ENCODE measurements at places on chromosomes 13 and 19. TPM values are rescaled to one million over a fixed set of nuclear protein-coding genes. Genes with fewer than 3 reads are reported as not detected.

ZNF829 gene
- total RNA-seq: 7.4 TPM

NUFIP1 gene
- total RNA-seq: 8.0 TPM

NOSIP gene
- total RNA-seq: 72.7 TPM

GNG7 gene
- total RNA-seq: 1.3 TPM

PSG6 gene
- not detected for total RNA-seq

SLC7A10 gene
- not detected for total RNA-seq

ZNF541 gene
- 0.96 TPM for total RNA-seq

FFAR3 gene
- total RNA-seq: 6.6 TPM

GRK1 gene
- total RNA-seq: not detected

MAP4K1 gene
- 262 TPM for total RNA-seq

ZFR2 gene
- not detected for total RNA-seq

DNA sequence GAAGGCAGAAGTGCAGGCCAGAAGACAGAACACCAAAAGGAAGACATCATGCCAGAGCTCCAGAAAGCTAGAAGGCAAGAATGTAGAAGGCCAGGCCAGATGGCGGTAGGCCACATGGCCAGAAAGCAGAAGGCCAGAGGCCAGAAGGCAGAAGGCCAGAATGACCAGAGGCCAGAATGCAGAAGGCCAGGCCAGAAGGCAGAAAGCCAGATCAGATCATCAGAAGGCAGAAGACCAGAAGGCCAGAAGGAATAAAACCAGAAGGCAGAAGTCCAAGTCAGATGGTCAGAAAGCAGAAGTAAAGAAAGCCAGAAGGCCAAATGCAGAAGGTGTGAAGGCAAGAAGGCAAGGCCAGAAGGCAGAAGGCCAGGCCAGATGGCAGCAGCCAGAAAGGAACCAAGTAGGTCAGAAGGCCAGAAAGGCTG, 185.0 kb downstream of the TUBA3C start:
- no peak for DNase-seq

DNA sequence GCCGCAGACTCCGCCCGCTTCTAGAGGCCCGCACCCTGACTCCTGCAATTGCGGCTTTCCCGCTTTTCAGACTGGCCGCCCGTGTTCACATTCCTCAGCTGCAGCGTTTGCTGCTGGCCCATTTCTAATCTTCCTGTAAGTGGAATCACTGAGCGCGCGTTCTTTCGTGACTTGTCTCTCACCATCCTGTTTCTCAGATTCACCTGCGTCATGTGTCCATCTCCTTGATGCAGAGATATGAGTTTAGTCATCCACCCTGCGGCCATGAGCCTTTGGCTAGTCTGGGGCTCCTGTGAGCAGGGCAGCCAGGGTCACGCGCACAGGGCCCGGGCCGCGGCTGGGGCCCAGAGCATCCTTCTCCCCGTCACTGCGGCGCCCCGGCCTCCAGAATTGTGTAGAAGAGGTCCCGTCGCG, 110.0 kb downstream of the CRYL1 start:
- DNase-seq: no peak

- DNase-seq: peak; percentile 79
Measured at GRCh38 chr19:48469289-48469881, at the start of gene CYTH2. CYTH2 (plus strand) TSS chr19:48469369; CDS start chr19:48469508, 139 bp downstream.

- no peak for DNase-seq
Measured at GRCh38 chr13:82698941-82699340, 1183.3 kb downstream of the SLITRK1 start.

DNA sequence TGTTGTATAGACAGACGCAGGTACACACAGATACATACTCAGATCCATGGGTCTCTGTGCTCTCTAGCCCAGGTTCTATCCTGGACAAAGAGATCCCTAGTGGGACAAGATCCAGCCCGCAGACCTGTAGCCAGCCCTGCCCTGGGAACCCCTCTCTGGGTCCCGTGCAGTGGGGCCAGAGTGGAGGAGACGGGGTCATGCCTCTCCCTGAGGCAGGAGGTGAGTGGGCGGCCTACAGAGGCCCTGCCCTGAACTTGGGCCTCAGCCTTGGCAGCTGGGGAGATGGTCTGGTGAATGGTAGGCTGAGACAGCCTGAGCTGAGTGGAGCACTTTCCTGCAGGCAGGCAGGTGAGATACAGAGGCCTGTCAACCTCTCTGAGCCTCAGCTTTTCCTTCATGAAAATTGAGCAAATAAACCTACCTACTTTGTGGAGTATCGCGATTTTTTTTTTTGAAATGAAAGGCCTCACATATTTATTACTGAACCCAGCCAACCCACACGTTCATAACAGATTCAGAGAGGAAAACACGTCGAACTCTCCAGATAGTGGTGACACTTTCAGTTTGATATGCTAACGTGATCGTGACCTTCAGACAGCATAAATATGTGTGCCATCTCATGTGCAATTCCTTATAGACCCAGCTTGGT, 3.4 kb upstream of the JUND start:
- peak; percentile 79 for DNase-seq

GRCh38 chr13:40983259-40983658, 35.9 kb downstream of the ELF1 start:
- no peak for DNase-seq

DNA sequence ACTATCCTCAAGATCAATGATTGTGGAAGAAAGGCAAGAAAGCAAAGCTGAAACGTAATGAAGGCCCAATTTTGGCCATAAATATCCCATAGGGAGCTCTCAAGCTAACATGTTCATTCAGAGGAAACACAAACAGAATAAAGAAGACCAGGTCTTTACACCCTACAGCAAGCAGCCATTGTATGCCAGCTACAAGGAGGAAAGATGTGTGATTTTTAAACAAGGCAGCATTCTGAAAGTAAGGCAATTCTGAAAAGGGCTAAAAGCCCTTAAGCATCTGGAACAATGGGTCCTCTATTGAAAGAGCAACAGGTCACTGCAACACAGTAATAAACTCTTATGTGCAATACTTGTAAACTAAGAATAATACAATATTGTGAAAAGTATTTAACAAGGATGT, 1002.4 kb downstream of the SLITRK1 start:
- no peak for DNase-seq

GRCh38 chr13:78192716-78193115, 274.1 kb upstream of the EDNRB start:
- no peak for DNase-seq

- DNase-seq: peak; percentile 39
Measured at GRCh38 chr19:1847684-1848398, 442 bp downstream of the REXO1 start.

- no peak for DNase-seq
Measured at GRCh38 chr19:17966550-17967256, at the start of gene KCNN1. KCNN1 (plus strand) TSS chr19:17967107; CDS start chr19:17973889, 6,782 bp downstream.

DNA sequence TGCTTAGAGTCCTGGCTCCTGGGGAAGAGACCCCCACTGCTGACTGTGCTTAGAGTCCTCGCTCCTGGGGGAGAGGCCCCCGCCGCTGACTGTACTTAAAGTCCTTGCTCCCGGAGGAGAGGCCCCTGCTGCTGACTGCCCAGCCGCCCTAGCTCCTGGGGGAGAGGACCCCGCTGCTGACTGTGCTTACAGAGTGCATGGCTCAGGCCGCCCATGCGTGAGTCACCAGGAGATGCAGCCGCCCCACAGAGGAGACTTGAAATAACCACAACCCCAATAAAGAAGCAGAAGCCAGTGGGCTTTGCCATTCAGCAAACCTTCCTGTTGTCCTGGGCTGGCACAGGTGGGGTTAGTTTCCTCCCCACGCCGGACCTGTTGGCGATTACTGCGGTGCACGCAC, 79.2 kb upstream of the C13orf46 start:
- no peak for DNase-seq

All from activated T-cell treated with anti-CD3 and anti-CD28 coated beads, Interleukin-2, amount 50 U/mL, for 72 hours (primary cell).